Smooth muscle cell of bladder (primary cell): ENCODE measurements at places on chromosomes 11 and 22. TPM values are rescaled to one million over a fixed set of nuclear protein-coding genes. Genes with fewer than 3 reads are reported as not detected.

C11orf97 gene
- not detected in 2 replicates for total RNA-seq

OR2AG1 gene
- total RNA-seq, result not detected in 2 replicates

RIMBP3C gene
- total RNA-seq, result 0.14 and 0.18 TPM in 2 replicates

CSF2RB gene
- total RNA-seq, result 0.09 TPM in 1 of 2 replicates, not detected in the other

C1QTNF4 gene
- 0.09 TPM in 1 of 2 replicates, not detected in the other for total RNA-seq

MUC5AC gene
- total RNA-seq, result not detected in 2 replicates
